Kidney glomerular epithelial cell (primary cell): ENCODE measurements at places on chromosomes 4 and X.

DNA sequence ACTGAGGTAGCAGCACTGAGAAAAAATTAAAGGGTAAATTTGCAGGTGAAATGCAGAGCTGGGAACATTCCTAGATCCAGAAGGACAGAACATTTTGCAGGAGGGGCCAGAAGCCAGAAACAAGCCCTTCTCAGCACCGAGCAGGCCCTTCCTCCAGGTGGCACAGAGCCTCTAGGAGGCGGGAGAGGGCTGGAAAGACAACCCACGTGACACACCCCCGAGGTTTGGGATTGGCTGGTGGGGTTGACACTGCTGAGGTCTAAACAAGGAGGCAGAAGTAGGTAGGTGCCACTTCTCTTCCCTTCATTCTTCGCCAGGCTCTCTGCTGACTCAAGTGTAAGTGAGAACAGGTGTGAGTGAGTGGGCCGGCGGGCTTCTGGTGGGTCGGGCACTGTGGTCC lies at the start of gene PAGE4:
Gene PAGE4, plus strand, starts transcription at position 288 of the 400 bp plus-strand sequence. CDS start 1,126 bp downstream, outside the sequence.
- DNase-seq = no peak

GRCh38 chrX:19772822-19773628 lies 114.4 kb downstream of the SH3KBP1 start:
- DNase-seq = peak; percentile 15

DNA sequence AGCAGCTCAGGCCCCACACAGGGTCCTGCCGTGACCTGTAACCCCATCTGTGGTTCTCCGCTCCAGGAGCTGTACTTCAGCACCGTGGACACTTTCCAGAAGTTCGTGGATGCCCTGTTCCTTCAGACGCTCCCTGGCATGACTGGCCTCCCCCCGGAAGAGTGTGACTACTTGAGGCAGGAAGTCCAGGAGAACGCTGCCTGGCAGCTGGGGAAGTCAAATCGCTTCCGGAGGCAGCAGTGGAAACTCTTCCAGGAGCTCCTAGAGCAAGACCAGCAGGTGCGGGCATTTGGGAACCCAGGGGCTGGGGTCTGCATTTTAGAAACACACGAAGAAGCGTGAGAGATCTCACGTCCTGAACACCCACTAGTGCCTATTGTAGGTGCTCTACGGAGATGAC lies 72.5 kb downstream of the EVC start:
- DNase-seq = no peak

- DNase-seq = no peak
Observed at GRCh38 chr4:114286262-114286810, 306.9 kb upstream of the ARSJ start.

- peak; percentile 9 for DNase-seq
Observed at GRCh38 chrX:134020910-134021309, 35.5 kb upstream of the GPC3 start.

- no peak for DNase-seq
Observed at GRCh38 chr4:73676136-73676535, 55.9 kb upstream of the RASSF6 start.

- no peak for DNase-seq
Observed at GRCh38 chrX:109783701-109784079, 50.6 kb upstream of the ACSL4 start.

DNA sequence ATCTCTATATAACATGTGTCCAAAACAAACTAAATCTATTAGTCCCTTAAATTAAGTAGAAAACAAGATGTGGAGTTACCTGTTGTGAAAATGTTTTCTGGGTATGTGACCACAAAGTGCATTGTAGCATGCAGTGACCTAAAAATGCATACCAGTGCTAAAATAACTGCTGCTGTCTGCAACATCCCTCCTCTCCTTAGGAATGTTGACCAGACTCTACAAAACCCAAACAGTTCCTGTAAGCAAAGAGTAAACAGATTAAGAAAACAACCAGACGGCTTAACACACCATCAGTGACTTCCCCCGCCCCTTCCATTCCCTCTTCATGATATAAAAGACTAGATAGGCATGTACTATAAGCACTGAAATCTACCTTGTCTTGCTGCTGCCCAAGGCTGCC lies 15.8 kb upstream of the RAB33B start:
- DNase-seq = no peak

DNA sequence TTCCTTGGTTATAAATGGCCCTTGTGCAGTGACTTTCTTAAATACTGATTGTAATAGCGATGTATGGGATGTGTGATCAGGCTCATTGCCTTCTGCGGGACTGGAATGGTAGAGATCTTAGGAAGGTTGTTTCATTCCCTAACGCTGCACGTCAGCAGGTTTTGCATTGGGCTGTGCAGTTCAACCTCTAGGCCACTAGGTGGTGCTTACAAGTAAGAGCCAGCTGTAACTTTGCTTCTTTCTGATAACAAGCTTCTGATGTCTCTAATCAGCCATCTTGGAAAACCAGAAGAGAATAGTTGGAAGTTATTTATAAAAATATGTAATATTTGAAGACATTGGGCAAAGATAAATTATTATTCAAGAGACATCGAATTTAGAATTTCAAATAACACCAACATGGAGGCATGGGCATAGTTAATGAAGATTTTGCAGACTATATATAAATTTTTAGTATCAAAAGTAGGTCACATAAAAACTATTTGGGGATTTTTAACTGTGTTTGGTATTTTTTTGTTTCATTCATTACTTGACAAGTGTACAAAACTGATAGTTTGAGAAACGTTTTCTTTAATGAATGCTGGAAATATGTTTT lies 339.7 kb upstream of the PCDH7 start:
- peak; percentile 40 for DNase-seq

GRCh38 chrX:42047886-42048285 lies 124.5 kb upstream of the CASK start:
- no peak for DNase-seq

GRCh38 chr4:15233264-15233597 lies 194.6 kb upstream of the C1QTNF7 start:
- DNase-seq = no peak

DNA sequence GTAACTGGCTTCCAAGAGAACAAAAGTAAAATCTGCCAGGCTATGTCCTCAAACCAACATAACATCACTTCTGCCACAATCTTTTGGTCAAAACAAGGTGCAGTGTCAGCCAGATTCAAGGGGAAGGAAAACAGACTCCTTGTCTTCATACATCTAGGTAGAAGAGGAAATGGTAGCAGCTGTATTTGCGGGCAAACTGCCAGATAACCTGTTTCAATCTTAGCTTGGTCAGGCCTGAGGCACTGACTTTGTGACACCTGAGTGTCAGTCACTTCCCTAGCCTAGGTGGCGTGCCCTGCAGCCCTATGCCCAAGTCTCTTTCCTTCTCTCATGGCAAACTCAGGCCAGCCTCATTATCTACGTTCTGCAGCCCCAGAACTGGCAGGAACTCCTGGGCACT lies 146.2 kb upstream of the JADE1 start:
- no peak for DNase-seq

DNA sequence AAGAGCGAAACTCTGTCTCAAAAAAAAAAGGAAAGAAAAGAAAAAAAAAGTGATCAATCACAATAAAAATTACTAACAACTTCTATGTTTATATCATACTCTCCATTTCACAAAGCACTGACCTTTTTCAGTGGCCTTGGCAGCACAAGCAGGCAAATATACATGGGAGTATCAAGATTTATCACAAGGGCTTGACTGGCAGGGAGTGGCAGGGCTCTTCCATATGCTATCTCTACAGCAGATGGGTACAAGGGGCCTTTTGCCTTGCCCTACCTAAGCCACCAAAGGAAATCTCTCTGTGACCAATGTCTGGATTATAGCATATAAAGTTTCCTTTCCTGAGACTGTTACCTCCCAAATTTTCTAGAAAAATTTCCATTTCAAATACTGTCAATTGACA lies 24.4 kb downstream of the TSPAN5 start:
- no peak for DNase-seq

- DNase-seq = no peak
Observed at GRCh38 chrX:81286608-81287007, 84.7 kb downstream of the SH3BGRL start.

GRCh38 chrX:119495734-119496726 lies 27.8 kb downstream of the SLC25A5 start:
- DNase-seq = no peak
